ENCODE measurements at places on chromosomes 7 and 10.

DNA sequence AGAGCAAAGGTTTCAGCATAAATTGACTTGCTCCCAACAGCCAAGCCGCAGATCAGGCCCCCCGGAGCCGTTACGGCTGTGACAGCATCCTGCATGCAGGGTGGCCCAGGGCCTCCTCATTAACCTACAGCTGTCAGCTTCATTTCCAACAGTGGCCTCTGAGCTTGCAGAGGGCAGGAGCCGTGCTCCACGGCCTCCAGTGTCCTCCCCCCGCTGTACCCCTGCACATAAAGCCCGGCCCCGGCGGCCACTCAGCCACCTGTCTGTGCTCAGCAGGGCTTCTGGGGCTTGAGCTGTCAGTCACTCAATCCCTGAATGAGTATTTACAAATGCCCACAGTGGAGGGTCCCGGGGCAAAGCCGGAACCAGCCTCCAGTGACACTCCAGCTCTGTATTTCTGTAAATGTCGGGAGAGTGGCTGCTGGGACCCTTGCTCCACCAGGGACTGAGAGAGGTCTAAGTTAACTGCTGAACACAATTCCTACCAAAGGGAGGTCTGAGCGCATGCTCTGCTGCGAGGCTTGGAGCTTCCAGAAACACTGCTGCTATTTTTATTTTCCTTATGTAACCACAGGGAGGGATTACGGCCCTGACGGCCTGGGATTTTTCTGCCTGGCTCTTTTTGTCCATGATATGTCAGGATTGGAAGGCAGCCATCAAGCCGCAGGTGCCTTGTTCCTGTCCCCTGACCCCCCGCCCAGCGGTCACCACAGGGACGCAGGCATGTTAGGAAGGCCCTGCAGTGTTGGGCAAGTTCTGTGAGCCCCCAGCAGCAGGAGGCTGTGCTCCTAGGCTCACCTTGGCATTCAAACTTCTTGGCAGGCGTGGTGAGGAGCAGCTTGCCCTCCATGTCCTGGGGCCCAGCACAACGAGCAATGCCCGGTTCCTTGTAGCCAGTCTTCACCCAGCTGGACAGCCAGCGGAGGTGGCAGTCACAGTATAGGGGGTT is 165.0 kb downstream of the SLIT1 start:
- DNase-seq, result no peak

DNA sequence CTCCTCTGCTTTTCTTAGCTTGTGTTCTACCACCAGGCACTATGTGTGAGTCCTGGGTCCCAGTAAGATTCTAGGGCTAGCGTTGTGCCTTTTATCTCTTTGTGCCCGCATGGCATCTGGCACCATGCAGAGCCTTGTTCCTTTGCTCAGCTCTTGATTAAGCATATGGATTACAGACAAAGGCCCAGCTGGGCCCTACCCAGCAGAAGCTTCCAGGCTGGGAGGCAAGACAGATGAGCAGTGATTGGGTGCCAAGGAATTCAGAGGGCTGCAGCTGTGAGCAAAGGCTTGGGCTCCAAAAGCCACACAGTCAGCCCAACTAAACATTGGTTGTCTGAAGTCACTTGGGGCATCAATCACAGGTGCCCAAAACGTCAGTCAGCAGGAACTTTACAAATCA is 2.0 kb downstream of the ACSM6 start:
- DNase-seq, result no peak

- DNase-seq, result no peak
Observed at GRCh38 chr10:23340354-23340753, 4.2 kb downstream of the C10orf67 start.

- no peak for DNase-seq
Observed at GRCh38 chr7:11430112-11430511, 401.9 kb downstream of the THSD7A start.

- no peak for DNase-seq
Observed at GRCh38 chr7:135414850-135415439, 95.0 kb downstream of the CNOT4 start.

- DNase-seq, result no peak
Observed at GRCh38 chr10:71300555-71301370, 18.3 kb upstream of the SLC29A3 start.

GRCh38 chr10:22246680-22247391 is 29.0 kb upstream of the EBLN1 start:
- DNase-seq, result no peak

DNA sequence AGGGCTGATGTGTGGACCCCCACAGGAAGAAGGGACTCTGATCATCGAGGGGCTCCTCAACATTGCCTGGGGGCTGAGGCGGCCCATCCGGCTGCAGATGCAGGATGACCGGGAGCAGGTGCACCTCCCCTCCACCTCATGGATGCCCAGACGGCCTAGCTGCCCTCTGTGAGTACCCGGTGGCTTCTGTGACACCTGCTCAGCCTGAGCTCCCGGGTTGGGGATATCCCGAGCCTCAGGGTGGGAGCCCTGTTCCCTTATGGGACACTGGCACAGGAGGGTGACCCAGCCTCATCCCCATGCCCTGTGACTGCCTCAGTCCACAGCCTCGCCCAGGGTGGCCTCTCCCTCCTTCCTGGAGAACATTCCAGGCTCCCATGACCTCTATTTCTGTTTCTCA is 3.9 kb upstream of the DEPP1 start:
- DNase-seq, result no peak

- no peak for DNase-seq
Observed at GRCh38 chr7:47807126-47807525, 141.1 kb downstream of the PKD1L1 start.

GRCh38 chr7:81159402-81159801 is 240.6 kb upstream of the SEMA3C start:
- no peak for DNase-seq

- DNase-seq, result no peak
Observed at GRCh38 chr7:38311329-38311937, 38.0 kb upstream of the TARP start.

DNA sequence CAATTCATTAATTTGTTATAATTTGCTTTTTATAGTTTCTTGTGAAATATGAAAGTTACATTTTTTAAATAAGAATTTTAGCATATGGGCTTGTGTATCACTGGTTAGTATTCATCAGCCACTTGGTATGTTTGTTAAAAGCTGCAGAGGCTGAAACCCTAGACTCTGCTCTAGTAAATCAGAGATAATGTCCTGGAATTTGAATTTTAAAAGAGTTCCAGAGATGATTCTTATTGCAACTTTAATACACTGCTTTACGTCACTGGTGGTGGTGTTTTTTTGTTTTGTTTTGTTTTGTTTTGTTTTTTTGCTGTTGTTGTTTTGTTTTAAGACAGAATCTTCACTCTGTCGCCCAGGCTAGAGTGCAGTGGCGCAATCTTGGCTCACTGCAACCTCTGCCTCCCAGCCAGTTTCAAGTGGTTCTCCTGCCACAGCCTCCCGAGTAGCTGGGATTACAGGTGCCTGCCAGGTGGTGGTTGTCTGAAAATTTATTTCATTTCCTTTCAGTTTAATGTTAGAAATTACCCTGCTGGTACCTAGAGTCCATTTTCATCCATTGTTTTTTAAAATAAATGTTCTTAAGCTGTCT is 43.8 kb downstream of the PTPN12 start:
- no peak for DNase-seq

- no peak for DNase-seq
Observed at GRCh38 chr7:128137181-128137580, 103.9 kb upstream of the LEP start.

DNA sequence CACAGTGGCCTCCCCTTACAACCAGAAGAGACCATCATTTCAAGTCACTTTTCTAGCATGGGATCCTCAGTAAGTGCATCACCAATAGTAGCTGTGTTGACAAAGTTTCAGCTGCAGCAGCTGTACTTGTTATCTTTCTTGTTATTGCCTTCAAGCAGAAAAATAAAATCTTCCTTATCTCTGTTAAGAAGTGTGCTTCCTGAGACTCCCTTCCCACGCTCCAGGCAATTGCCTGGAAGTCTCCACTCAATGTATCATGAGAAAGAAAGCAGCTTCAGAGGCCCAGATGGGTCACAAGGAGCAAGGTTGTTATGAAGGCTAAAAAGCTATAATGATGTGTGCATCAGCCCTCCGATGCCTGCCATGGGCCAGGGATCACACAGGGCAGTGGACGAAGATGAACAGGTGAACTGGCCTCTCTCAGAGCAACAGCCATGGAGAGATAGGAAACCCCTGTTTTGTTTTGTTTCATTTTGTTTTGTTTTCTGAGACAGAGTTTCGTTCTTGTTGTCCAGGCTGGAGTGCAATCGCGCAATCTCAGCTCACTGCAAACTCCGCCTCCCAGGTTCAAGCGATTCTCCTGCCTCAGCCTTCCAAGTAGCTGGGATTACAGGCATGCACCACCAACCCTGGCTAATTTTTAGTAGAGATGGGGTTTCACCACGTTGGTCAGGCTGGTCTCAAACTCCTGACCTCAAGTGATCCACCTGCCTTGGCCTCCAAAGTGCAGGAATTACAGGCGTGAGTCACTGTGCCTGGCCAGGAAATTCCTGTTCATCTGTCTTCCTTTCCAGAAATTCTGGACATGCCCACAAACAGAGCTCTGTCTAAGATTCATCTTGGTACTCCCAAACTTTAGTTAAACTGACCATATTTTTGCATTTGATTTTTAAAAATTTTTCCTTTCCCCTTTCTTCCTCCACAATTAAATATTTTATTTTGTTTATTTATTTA is 340.5 kb downstream of the TNS3 start:
- no peak for DNase-seq

DNA sequence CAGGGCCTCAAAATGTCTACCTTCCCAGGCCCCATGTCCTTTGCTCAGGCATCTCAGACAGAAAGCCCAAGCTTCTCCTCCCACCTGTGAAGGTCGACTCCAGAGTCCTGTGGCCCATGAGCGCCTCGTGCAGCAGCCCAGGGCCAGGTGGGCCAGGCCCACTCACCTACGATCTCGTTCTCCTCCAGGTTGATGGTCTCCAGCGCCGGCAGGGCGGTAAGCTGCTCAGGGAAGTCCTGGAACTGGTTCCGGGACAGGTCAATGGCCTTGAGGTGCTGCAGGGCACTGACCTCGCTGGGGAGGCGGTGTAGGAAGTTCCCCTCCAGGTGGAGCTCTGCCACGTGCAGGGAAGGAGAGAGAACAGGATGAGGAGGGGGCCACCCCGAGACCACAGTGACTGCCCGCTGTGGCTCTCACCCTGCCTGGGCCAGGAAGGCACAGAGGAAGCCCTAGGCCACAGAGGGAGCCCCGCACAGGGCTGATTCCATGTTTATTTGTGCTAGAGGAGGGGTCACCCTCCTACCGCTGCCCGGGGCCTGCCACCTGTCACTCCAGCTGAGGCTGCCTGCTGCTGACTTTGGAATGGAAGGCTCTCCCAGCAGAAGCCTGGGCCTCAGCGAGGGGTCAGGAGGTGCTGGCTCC is 40.0 kb upstream of the NPFFR1 start:
- no peak for DNase-seq

- DNase-seq, result no peak
Observed at GRCh38 chr7:84612981-84613681, 418.5 kb upstream of the SEMA3A start.

- DNase-seq, result no peak
Observed at GRCh38 chr7:85713171-85713570, 526.3 kb upstream of the SEMA3D start.

DNA sequence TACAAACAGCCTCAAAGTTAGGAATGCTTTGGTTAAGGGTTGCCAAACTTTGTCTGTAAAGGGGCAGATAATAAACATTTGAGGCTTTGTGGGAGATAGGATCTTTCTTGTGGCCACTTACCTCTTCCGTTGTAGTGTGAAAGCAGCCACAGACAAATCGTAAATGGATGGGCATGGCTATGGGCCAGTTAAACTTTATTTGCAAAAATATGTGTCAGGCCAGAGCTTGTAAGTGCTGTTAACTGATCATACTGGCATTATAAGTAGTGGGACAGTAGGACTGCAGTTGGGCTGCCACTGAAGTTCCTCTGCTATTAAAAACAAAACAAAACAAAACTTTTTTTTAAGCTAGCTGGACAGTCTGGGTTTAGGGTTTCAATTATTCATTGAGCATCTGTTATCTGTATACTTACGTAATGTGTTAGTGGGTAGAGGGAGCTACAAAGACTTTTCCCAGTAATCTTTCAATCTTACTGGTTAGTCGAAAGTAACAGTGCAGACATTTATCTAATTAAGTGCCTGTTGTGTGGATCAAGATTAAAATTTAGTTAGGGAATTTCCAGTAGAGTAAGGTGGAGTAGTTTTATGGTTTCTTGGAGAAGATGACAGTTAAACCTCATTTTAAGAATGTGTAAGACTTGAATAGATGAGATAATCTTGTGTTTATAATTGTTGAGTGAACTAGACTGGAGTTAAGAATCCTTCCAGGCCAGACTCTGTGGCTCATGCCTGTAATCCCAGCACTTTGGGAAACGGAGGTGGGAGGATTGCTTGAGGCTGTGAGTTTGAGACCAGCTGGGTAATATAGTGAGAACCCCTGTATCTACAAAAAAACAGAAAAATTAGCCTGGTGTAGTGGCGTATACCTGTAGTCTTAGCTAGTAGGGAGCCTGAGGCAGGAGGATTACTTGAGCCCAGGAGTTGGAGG is 100.1 kb downstream of the BTRC start:
- no peak for DNase-seq

GRCh38 chr10:3068201-3068967 is 1.0 kb downstream of the PFKP start:
- DNase-seq, result peak; percentile 34

DNA sequence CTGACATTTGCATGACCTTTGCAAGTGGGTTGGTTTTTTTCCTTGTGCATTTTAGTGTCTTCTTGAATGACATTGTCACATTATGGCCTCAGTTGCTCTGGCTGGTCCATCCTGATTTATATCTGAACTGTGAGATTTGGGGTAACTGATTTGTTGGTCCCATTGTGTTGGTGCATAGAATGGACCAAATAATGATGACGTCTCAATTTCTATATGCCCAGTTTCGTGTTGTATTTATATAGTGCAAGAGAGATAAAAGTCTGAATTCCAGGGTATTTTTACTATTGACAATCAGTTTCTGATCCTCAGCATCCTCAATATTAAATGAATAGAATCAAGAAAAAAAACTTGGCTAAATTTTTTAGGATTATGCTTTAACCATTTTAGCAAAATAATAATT is 281.8 kb downstream of the HDAC9 start:
- DNase-seq, result no peak

- DNase-seq, result no peak
Observed at GRCh38 chr10:129929343-129930292, 34.5 kb downstream of the EBF3 start.

- DNase-seq, result no peak
Observed at GRCh38 chr7:10924370-10924769, 49.3 kb upstream of the PHF14 start.

GRCh38 chr10:29987471-29987870 is 71.9 kb downstream of the JCAD start:
- DNase-seq, result no peak

DNA sequence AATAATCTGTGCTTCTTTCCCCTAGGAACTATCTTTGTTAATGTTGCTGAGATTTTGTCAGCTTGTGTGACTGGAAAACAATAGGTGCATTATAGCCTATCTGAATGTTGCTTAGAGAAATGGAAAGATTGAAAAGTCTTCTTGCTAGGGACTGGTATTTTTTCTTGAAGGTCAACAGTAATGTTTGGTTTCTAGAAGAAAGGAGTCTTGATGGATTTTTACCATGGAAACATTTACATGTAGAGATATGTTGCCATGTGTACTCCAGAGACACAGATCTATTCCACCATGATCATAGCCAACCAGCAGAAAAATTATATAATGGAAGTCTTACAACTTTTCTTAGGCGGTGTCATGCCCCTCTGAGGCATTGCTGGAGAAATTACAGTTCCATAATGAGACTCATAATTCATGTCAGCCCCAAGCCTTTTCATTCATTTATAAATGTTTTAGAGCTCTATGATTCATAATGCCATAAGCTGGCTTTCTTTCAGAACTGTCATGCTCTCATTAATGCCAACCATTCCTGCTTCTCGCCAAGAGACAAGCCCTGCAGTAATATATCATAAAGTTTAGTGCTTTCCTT is 175.1 kb upstream of the PTPRZ1 start:
- no peak for DNase-seq

- no peak for DNase-seq
Observed at GRCh38 chr7:69756235-69756634, 158.0 kb downstream of the AUTS2 start.
